ENCODE measurements at places on chromosomes 1 and 21.
A peak's percentile ranks its signal among the peaks of the same experiment; 100 is the strongest.

- DNase-seq: no peak
Observed at GRCh38 chr1:27931759-27932158, 3.0 kb upstream of the SMPDL3B start.

GRCh38 chr1:235093696-235094592 is 34.7 kb downstream of the TOMM20 start:
- DNase-seq: peak; percentile 80

- DNase-seq: no peak
Observed at GRCh38 chr1:16064536-16065268, 8.7 kb downstream of the FAM131C start.

DNA sequence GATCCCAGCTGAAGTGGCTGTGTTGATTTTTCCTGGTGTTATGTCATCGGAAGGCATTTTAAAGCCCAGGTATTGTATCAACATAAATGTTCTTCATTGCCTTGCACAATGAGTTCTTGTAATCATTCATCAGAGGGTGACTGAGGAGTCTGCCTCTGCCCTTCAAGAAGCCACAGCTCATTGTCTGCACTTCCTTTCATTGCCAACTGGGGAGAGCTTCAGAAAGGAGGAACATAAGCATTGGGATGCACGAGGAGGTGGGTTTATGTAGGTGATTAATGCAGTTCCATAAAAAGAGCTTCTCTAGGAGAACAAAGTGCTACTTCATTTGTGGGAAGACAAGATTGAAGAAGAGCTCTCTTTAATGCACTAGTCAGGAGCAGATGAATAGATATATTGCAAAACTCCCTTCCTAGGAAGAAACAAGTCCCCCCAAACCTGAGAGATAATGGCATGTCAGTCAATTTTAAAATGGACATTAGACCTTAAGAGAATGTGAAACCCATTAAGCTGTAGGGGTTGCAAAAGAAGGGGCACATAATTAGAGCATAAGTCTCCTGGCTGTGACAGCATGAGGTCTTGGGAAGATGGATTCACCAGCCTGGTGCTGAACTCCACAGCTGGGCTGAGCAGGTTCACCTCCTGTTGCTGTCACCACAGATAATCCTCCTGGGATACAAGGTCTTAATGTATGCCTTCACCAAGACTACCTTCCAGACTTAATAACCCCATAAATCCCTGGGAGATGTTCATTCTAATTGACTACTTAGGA is 124.6 kb downstream of the BACH1 start:
- DNase-seq: no peak

GRCh38 chr1:4773226-4773625 is 118.8 kb downstream of the AJAP1 start:
- DNase-seq: no peak

- no peak for DNase-seq
Observed at GRCh38 chr1:97814804-97815203, 106.0 kb downstream of the DPYD start.

GRCh38 chr21:44329086-44329889 is 9.9 kb downstream of the CFAP410 start:
- DNase-seq: no peak

DNA sequence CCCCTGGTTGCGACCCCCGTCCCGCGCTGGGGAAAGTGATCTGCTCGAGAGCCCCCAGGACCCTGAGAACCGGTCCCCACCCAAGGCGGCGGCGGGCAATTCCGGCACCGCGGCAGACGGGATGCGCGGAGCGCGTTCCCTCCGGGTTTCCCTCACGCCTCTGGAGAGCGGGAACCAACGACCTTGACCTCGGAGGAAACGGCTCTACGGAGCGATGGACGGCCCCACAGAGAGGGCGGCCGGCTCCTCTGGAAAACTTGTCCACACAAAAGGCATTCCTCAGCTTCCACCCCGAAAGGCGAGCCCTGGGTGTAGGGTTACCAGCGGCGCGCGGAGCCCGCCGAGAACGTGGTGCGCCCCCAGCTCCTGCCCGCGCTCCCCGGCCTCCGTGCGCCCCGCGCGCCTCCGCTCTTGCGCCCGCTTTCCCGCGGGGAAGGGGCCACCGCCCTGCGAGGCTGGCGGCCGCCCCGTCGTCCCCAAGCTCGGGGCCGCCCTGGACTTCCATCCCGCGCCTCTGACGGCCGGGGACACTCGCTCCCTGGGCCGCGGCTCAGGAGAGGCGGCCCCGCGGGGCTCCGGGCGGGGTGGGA is 391 bp upstream of the KIAA1614 start:
- DNase-seq: no peak

- no peak for DNase-seq
Observed at GRCh38 chr21:15390049-15390448, 325.2 kb upstream of the NRIP1 start.

GRCh38 chr21:33916200-33916567 is 580 bp upstream of the ATP5PO start:
- DNase-seq: no peak

GRCh38 chr1:94865360-94865759 is 45.2 kb downstream of the SLC44A3 start:
- no peak for DNase-seq

DNA sequence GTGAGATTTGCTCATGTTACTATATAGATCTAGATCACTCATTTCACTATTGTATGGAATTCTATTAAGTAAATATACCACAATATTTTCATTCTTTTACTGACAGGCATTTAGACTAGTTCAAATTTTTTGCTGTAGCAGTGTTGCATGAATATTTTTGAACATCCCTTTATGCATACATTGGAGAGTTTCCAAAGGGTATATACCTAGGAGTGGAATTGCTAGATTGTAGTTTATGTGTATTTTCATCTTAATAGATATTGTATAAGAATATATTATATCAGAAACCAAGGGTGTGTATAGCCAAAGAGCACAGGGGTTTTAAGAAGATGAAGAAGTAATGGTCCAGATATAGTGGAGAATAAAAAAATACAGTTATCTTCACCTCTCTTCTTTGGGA is 6.2 kb downstream of the SCMH1 start:
- no peak for DNase-seq

DNA sequence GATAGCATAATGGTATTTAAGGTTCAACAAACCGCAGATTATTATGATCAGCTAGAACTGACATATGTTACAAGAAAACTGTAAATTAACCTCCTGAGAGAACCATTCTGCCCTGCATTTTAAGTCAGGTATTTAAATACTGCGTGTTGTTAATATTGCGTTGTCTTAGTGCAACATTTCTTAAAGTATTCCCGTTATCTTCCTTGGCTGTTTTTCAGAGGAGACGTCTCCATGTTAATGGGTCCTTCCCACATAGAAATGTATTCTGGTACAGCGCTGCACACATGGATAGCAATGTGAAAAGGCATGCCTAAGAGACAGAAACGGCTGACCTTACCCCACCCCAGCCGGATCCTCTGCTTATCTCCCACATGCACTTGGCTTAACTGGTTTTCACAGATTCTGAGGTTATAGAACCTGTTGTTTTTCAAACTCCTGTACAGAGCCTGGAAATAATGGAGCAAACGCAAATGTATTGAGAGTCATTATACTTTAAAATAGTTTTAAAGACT is 22.8 kb upstream of the DEGS1 start:
- DNase-seq: no peak

DNA sequence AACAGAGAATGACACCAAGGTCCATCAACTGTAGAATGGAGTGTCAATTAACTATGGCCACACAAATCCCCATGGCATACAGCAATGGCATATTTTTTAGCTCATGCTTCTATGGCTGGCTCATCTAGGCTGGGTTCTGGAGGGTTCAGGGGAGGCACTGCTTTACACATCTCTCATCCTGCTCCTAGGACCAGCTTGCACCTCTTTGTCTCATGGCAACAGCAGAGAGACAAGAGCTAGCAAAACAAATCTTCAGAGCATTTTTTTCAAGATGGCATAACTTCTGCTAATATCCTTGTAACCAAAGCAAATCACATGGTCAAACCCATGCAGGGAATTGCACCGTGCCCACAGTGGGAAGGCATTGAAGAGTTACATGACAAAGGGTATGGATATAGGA is 82.4 kb downstream of the KIF14 start:
- DNase-seq: no peak

- DNase-seq: no peak
Observed at GRCh38 chr1:7326366-7326765, 444.7 kb upstream of the VAMP3 start.

DNA sequence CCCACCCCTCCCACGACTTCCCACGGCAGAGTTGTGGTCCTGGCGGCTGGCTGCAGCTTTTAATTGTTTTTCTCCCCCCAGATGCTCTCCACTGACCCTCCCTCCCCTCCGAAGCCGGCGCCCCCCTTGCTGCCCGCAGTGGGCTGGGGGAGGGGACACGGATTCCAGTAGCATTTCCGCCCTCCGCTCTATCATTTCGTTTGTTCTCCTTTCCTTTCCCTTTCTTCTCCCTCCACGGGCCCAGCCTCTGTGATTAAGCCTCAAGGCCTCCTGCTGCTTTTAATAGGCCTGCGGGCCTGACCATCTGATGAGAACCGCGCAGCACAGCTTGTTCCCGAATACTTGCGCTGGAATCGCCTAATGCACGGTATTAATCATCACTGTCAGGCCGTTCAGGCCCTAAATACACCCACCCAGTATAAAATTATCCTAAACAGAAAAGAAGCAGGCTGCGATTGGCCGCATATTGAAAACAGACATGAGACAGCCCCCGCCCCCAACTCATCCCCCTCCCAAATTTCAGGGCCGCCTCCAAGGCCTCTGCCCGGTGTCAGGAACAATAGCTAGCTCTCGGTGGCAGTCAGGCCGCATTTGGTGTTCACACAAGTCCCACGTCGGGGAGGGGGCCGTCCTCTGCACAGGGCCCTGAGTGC is 102.0 kb upstream of the ARHGEF16 start:
- DNase-seq: no peak

- DNase-seq: no peak
Observed at GRCh38 chr1:89995598-89996449, 914 bp downstream of the ZNF326 start.

DNA sequence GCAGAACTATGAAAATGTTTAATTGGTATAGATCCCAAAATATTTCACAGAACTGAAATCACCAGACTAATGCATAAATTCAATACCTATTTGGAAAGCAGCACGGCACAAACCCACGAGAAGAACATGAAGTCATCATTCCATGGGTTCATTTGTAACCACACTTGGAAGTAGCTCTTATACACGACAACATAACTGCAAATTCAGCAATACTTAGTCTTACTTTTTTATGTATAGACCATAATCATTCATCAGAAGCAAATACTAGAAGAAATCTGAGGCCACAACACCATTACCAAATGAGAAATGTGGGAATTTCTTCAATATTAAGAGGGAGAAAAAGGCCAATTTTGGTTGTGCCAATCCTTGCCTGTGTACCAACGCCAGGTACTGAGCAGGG is 4.2 kb upstream of the UBE2G2 start:
- no peak for DNase-seq

- DNase-seq: no peak
Observed at GRCh38 chr1:89487972-89488371, 36.7 kb upstream of the LRRC8B start.

- DNase-seq: no peak
Observed at GRCh38 chr1:18542351-18542750, 61.6 kb downstream of the KLHDC7A start.

DNA sequence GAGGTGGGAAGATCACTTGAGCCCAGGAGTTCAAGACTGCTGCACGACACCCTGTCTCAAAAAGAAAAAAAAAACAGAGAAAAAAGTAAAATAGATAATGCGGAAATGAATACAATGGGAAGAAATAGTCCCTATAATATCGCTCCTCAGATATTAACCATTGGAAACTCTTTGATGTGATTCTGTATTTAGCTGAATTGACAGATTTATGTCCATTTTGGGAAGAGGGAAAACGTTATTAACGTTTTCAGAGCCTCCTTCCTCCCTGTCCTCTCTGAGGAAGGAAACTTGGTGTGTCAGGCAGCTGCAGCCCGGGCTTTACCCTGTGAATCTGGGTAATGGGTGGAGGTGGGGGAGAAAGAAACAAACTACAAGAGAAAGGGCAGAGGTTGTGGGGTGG is 61.6 kb upstream of the ECE1 start:
- no peak for DNase-seq

DNA sequence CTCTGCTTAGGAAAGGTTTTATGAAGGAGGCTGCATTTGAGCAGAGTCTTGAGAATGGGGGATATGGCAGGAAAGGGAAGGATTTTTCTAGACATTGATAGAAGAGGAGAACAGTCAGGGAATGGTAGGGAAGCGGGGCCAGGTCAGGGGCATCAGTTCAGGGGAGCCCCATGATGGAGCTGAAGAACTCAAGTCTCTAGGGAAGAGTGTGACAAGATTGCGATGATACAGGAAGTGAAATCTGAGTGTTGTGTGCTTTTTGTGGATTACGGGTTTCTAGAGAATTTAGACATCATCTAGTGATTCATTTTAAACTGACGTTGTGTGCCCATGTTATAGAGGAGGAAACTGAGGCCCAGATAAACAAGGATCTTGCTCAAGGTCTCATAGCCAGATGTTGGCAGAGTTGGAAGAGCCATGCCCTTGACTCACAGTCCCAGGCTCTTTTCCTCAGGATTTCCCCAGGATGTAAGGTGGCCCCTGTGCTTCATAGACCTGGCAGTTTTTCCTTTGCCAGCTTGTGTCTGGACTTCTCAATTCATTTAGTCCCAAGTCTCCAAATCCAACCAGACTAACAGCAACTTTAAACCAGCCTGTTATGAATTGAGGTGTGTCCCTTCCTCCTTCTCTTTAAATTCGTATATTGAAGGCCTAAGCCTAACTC is 130.3 kb downstream of the ROR1 start:
- DNase-seq: no peak

DNA sequence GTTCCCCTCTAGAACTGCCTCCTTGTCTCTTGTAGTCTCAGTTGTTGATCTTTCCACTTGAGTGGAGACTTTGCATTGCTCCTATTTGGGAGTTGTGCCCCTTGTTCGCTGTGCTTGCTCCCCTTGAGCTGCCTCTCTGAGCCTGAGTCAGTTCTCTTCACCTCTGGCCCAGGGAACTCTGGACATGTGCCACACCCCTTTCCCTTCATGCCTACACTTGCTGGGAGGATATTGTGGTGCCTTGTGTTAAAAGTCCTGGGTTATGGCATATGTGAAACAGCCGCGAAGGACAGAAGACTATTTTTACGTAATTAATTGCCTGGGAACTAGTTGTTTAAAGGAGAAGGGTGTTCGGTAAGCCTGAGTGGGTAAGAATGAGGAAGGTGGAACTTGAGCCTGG is 32.2 kb upstream of the RPTN start:
- no peak for DNase-seq

DNA sequence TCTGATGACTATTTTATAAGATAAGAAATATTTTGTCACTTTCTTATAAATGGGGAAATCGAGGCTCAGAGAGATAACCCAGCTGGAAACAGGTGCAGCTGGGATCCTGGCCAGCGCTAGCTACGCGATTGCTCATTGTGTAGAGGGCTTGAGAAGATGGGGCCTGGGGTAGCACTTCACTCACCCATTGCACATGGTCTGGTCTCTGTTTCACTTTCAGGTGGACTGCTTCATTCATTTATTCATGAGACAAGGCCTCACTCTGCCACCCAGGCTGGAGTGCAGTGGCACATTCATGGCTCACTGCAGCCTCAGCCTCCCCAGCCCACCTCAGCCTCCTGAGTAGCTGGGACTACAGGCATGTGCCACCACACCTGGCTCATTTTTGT is 23.8 kb downstream of the UBE4B start:
- DNase-seq: no peak

All from T-cell (primary cell).